ENCODE measurements at places on chromosomes 12 and 14.

- no peak for DNase-seq
Measured at GRCh38 chr12:96343347-96343954, 56.8 kb downstream of the CDK17 start.

GRCh38 chr14:60331201-60332045 lies 82.4 kb downstream of the PPM1A start:
- DNase-seq, result peak; percentile 88

DNA sequence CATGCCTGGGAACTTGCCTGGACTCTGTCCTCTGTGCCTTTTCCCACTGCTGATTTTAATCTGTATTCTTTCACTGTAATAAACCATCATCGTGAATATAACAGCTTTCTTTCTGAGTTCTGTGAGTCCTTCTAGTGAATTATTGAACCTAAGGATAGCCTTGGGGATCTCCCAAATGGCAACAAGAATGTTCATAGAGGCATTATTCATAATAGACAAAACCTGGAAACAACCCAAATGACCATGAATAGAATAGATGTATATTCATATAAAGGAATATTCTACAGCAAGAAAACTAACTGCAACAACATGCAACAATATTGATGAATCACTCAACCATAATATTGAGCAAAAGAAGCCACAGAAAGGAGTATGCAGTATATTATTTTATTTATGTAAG lies 44.7 kb upstream of the CEP83 start:
- DNase-seq, result no peak

DNA sequence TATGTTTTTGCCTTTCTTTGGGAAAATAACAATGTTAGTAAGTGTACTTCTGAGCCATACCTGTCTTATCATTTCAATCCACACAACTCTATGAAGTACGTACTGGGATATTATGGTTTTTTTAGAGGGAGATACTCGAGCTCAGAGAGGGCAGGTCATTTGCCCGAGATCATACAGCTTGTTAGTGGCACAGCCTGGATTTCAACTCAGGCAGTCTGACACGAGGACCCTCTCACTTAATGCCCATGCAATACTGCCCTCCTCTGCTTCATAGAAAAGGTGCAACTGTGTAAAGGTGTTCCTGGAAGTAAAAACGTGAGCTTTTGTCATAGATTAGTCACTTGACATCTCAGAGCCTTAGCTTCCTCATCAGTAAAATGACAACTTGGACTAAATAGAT lies 128.0 kb downstream of the NDUFA12 start:
- DNase-seq, result peak; percentile 8

DNA sequence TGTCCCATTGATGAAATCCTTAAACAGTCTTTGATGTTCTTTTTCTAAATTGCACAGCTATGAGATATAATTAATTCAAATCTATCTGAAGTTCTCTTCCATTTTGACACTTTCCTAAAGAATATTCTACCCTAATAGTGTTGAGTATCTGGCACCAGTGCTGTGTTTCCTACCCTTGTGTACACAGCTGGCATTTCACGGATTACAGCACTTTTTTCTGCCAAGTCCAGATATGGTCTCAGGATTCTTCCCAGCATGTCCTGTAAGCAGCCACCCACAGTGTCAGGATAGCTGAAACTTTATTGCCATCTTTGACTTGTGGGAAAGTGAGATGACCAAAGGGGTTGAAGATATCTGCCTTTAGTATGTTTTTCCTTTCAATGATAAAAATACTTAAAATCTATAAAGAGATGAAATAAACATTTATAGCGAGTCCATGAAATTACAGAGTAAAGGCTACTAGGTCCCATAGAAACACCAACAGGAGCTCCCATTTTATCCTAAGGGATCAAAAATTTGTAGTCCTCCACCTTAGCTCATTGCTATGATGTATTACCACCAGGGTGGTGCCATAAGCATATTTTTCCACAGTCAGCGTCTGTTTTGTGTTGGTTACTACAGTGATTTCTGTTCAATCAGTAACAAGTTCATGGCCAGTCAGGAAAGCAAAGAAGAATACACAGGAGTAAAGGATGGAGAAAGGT lies 96.7 kb downstream of the TRHDE start:
- DNase-seq, result no peak

DNA sequence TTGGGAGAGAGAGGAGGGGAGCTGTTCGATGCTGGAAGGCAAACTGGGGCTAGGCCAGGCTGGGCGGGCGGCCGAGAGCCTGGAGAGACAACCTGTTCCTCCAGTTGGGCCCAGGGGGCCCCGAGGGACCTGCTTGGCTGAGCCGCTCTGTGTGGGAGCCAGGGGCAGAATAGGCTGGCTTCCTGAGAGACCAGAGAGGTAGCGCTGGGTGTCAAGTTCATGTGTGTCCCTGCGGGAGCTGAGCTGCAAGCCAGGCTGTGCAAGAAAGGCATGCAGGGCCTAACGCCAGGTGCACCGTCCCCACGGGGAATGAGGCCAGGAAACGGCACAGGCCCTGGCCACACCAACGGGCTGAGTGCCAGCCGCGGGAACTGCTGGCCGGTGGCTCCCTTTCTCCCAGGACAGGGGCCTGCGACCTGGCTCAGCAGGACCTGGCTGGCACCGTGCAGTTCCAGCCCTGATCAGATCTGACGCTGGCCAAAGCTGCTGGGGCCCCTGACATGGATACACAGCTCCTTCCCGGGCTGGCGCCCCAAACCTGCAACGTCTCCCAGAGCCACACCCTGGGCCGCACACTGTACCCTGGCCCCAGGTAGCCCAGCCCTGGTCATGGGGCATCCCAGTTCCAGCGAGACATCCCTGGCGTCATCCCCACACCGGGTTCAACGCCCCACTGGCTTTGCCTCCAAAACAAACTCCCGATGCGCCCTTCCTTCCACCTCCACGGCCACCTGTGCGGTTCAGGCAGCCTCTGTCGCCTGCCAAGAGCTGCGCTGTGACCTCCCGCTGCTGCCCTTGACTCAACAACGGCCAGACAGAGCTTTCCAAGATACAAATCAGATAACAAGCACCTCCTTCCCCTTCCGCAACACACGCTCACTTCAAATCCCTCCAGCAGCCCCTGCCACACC lies 65.0 kb downstream of the RFLNA start:
- no peak for DNase-seq
